SHP77 treated with DMSO at 0.1 percent for 48 hours (cell line): ENCODE measurements at places on chromosomes 7 and 10.

GRCh38 chr7:25116621-25117020, 8.4 kb downstream of the CYCS start:
- no peak for DNase-seq

DNA sequence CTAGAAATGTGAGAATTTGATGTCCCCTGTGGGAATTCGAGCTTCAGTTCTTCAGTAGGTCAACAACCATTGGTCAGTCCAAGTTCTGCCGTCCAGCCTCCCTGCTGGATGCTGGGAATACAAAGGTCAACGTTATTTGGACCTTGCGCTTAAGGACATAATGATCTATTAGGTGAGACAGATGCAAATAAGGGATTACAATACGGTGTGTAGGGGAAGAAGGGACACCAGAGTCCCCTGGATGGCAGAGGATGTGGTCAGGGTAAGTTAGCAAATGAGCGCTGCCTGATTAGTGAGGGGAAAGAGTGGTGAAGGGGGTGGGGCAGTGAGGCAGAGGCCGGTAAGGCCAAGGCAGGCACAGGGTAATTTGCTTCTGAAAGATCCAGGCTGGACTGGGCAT, 16.2 kb downstream of the CCNY start:
- no peak for DNase-seq

- DNase-seq: no peak
Measured at GRCh38 chr7:100373261-100373831, at the start of gene PILRA. PILRA (plus strand) TSS chr7:100373487; CDS start chr7:100373657, 170 bp downstream.

DNA sequence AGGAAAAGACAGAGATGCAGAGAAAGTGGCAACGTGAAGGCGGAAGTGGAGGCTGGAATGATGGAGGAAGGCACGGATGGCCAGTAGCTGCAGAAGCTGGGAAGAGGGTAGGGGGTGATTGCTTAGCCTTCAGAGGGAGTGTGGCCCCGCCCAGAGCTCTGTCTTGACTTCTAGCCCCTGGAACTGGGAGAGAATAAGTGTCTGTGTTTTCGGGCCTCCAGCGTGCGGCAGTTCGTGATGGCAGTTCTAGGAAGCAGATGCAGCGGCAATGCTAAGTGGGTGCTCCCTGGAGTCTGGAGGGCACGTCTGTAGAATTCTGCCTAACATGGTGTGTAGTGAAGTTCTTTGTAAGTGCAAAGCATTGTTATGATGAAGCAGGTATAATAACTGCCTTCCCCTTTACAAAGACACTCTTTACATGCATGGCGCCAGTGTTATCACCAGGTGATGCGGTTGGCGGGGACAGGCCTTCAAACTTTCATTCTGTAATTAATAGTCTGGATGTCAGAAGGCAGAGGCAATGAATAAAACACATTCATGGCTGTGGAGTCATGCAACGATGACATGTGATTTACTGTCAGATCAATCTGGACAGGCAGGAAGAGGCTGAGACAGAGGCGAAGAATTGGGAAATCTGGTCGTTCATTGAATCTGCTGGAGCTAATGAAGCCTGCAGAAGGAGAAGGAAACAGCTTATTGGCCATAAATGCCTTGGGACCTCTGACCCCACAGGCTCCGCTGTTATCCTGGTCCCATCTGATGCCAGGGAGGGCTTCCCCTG, 228.6 kb downstream of the GLRX3 start:
- DNase-seq: no peak

GRCh38 chr7:22406715-22407114, 49.8 kb upstream of the RAPGEF5 start:
- no peak for DNase-seq

DNA sequence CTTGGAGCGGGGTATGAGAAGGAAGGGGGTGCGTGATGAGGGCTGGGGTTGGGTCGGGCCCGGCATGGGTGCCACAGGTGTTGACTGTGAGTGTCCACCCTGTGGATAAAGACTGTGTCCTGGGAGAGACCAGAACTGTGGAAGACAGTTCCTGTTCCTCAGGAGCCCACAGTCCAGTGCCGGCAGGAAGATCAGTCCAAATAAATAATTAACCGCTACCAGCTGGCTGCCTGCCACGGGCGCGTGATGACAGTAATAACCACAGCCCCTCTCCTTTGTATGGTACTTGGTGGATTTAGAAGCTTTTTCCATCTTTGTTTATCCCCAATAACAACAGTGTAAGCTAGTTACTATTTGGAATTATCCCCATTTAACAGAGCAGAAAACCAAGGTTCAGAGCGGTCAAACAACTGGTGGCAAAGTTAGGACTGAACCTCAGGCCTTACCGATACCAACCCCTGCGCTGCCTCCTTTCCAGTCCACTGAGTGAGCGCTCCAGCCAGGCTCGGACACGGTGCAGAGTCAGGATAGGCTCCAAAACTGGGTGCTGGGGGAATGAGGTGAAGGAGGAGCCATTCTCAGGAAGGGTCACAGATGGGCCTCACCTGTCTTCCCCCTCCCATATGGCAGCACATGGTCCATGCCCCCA, 5.1 kb downstream of the ZMIZ1 start:
- no peak for DNase-seq

DNA sequence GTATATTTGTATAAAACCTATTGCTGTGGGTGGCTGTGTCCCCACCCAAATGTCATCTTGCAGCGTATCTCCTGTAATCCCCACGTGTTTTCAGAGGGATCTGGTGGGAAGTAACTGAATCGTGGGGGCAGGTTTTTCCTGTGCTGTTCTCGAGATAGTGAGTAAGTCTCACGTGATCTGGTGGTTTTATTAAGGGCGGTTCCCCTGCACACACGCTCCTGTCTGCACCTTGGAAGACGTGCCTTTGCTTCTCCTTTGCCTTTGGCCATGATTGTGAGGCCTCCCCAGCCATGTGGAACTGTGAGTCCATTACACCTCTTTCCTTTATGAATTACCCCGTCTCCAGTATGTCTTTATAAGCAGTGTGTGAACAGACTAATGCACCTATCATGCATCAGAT, 97.6 kb downstream of the DYNC2I1 start:
- no peak for DNase-seq

- no peak for DNase-seq
Measured at GRCh38 chr10:44920252-44920651, 9.1 kb downstream of the TMEM72 start.
